ENCODE measurements at places on chromosomes 13 and 19.

DNA sequence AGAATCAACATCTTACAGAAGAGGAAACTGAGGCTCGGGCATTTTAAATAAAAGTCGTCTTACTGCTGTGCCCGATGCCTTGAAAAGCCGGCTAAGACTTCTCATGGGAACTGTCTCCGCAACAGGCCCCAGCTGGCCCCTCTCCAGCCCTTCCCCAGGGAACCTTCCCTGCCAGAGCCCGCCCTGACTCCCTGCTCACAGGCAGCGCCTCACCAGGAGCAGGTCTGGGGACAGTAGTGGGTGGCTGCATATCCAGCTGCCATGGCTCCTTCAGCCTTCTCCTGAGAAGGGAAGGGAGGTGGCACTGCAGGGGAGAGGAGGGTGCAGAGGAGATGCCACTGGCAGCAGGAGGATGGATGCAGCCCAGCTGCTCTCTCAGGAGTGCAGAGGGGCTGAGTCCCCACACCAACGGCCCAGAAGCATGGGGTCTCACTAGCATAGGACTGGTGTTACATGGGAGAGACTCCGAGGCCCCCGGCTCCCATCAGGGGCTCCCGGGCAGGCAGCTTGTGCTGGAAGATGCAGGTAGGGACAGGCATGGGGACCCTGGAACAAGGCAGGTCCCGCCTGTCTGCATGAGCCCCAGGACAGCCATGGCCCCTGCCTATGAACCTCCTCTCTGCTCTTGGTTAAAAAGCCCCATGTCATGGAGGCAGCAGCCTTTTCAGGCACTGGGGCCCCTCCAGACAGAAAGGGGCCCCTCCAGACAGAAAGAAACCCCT lies 216.4 kb upstream of the SGCG start:
- DNase-seq, result no peak

- DNase-seq, result no peak
These were observed 76.2 kb downstream of the FOXO1 start for GRCh38 chr13:40590112-40590862.

GRCh38 chr13:21149568-21149967 lies 26.8 kb downstream of the SKA3 start:
- no peak for DNase-seq

DNA sequence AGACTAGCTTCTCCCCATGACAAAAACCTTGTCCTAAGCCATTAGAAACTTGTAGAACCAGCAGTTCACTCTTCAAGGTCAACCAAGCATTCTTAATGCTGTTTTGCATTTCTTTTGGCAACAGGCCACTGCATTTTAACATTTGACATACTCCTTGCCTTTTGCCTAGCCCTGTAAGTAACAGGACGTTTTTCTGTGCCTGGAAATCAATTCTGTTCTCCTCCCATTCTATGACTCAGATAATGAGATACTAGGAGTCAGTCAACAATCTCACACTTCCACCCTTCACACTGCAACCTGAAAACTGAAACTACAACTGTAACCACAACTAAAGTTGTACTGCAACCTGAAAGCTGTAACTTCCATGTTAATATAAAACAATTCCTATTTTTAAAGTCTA lies 268.7 kb downstream of the MZT1 start:
- DNase-seq, result no peak

GRCh38 chr19:40702337-40703012 lies 12.0 kb upstream of the NUMBL start:
- no peak for DNase-seq

GRCh38 chr13:111493468-111493867 lies 173.0 kb downstream of the TEX29 start:
- no peak for DNase-seq

GRCh38 chr19:57280165-57280961 lies at the start of gene ZNF460:
Gene ZNF460 (plus strand): TSS chr19:57280485. CDS start chr19:57280807, 322 bp downstream.
- DNase-seq, result peak; percentile 97

DNA sequence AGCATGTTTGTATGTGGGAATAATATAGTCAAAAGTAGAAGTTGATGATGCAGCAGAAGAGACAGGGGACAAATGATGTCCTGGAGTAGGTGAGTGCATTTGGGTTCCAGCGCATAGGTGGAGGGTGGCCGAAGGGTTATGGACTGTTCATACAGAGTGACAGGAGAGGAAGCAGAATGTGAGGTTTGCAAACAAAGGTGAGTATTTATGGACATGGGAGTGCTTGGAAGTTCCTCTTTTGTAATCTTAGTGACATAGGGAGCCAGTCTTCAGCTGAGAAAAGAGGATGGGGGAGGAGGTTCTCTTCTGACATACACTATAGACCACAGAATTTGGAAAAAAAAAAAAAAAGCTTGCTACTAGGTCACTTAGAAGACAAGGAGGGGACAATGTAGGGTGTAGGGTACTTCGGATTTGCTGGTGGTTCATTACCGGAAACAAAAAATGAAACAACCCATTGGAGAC lies 331.6 kb downstream of the DLEU7 start:
- peak; percentile 25 for DNase-seq

- no peak for DNase-seq
These were observed 8.9 kb downstream of the PTGIR start for GRCh38 chr19:46615966-46616365.

DNA sequence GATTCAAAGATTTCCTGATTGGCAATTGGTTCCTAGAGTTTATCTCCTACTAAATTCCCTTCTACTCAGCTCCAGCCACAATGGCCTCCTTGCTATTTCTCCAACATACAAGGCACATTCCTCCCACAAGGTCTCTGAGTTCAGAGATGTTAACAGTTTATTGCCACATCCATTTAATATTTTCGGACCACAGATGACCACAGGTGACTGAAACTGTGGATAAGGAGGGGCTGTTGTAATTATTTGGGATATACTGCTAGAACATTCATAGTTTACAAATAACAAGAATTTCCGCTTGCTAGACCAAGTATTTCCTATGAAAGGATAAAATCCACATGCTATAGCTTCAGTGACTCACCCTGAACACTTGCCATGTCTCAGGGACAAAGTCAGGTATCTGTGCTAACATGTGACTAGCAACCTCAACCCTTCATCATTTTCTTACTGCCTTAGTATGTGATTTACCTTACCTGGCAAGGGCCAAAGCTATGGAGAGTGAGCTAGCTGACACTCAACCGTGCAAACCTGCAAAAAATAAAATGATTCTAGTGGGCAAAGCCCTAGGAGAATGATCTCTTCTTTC lies 117.7 kb downstream of the TBC1D4 start:
- no peak for DNase-seq

DNA sequence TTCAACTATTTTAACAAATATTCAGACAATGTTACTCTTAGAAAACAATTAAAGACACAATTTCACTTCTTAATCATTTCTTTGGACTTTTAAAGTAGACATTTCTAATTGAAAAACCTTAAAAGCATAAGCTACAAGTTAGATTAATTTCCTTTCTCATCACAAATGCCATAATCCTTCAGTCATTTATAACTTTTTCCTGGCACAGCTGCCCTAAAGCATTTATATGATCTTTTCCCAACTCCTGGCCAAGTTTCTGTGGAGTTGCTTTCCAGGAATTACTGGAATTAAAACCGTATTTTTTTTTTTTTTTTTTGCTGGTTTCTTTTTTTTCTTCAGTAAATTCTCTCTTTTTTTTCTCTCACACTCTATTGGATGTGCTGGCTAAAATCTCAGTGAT lies 615.9 kb downstream of the TBC1D4 start:
- no peak for DNase-seq

GRCh38 chr13:35763782-35764123 lies 287.3 kb upstream of the MAB21L1 start:
- no peak for DNase-seq

DNA sequence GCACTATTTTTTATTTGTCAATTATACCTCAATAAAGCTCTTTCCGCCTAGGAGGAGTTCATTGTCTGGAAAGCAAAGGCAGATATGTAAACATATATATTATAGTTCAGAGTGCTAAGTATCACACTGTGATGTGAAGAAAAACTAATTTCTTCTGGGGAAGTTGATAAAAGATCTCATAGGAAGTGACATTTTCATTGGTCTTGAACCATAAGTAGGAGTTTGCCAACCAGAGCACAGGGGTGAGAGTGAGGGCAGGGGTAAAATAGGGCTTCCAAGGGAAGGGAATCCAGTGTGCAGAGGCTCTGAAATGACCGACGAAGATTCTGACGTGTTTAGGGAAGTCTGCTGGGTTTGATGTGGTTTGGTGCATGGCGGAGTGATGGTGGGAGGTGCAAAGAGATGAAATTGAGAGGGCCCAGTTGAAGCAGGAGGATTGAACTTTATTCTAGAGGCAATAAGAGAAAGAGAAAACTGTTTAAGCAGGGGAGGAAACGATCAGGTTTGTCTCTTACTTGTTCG lies 780 bp upstream of the GTF2F2 start:
- peak; percentile 81 for DNase-seq

DNA sequence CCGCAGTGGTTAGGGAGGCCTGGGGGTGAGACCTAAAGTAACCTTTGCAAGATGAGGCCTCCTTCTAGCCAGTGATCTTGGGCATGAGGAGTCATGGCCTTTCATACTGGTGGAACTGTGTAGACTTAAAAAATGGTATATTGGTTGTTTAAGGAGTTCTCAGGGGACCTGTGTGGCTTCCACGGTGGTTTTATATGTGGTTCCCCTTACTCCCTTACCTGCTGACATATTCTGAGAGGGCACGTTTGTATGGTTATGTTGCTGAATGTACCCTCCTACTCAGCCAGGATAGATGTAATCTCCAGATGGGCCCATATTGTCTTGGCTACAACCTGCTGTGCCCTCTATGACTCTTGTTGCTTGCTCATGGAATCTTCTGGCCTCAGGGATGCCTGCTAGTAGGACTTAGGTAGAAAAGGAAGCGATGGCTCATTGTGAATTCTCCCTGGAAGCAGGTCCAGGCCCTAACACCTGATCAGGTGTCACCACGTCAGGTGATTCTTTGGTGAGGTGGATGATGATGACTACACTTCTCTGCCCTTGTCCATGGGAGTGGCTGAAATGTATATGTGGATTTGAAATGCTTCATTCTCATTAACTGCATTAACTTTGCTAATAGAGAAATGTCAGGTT lies 1.8 kb downstream of the ZNF460 start:
- no peak for DNase-seq

GRCh38 chr13:97851269-97851668 lies 102.2 kb upstream of the IPO5 start:
- DNase-seq, result no peak

DNA sequence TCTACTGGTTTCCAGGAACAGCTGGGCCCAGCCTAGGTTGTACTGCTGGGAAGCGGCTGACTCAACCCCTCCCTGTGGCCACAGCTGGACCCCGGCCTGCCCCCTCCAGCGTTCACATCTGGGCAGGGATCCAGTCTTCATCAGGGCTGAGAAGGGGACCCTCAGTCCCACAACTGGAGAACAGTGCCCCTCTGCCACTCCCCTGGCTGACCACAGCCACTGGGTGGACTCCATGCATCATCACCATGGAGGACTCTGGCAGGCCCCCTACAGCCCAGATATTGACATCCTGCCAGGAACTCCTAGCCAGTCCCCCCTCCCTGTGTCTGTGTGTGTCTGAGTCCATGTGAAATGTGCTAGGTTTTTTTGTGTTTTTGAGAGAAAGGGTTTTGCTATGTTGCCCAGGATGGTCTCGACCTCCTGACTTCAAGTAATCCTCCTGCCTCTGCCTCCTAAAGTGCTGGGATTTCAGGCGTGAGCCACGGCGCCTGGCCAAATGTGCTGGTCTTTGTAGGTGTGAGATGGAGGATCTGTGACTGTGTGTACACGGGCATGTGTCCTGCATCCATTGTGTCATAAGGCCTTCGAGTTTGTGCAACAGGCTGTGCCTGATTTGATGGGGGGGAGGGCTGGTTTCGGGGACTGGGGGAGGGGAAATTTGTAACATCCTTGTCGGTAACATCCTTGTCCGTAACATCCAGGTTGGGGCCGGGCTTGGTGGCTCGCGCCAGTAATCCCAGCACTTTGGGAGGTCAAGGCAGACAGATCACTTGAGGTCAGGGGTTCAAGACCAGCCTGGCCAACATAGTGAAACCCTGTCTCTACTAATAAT lies 4.0 kb upstream of the HOOK2 start:
- no peak for DNase-seq

GRCh38 chr13:41315443-41316047 lies 4.5 kb downstream of the NAA16 start:
- peak; percentile 12 for DNase-seq

DNA sequence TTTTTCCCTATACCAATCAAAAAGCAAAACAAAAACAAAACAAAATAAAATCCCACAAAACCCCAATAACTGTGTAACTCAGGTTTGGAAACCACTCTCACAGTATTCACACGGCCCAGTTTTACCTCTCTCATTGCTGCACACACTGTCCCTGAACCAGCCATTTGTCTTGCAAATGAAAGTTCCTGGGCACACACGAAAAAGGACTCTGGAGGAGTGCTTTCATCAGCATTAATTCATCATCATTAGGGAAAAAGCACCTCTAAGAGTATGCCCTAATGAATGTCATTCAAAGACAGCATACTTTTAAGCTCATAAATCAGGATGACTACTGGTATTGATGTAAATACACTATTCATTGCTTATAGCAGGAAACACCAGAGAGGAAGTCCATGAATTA lies 306.3 kb downstream of the DNAJC15 start:
- no peak for DNase-seq

DNA sequence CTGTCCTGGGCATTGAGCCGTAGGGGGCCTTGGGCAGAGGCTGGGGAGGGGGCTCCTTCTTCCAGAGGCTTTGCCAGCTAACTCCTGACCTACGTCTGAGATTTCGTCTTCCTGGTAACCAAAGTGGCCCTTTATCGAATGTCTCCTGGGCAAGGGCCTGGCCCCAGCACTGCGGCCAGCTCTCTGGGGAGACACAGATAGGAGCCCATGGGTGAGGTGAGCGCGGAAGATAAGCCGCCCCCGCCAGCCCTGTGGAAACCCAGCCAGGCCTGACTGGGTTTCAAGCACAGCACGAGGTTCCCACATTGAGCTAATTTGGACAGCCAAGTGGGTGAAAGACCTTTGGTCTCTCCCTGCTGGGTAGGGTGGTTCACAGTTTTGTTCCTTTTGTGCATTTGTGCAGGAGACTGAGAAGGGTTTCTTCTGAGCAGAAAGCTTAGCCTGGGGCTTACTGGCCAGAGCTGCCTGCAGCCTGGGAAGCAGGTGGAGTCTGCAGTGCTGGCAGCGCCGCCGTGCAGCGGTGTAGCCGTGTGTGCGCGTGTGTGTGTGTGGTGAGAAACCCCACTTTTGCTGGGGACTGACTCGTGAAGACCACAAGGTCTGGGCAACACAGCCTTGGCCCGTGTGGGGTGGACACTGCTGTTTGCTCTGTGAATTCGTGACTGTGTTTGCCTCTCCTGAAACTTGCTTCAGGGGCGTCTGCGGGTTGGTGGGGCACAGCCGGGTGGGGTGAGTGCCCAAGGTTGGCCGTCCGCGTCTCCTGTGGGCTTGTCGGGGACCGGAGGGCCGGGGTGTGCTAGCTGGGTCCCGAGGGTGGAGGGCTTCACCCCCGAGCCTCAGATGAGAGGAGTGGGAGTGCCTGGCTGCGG lies 2.5 kb downstream of the BSG start:
- DNase-seq, result no peak

Measured in CD4-positive, alpha-beta T cell treated with Interferon alpha-2 for 1 hour (primary cell).